Astrocyte (in vitro differentiated cells and primary cell): ENCODE measurements at places on chromosomes 3 and 15. TPM values are rescaled to one million over a fixed set of nuclear protein-coding genes. Genes with fewer than 3 reads are reported as not detected.
A peak's percentile ranks its signal among the peaks of the same experiment; 100 is the strongest.

DNA sequence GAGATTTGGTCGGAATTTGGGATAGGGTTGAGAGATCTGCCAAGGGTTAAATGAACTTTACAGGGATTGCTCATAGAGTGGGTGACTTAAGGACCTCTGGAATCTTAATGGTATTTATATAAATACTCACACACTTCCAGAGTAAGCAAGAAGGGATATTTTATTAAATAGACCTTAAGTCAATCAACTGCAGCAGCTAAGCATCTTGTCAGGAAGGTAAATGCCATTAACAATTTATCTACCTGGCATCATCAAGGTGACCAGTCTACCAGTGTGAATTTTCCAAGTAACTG lies 123.9 kb downstream of the FEZF2 start:
- no peak overlapping the region for H3K4me3 ChIP-seq
- no peak overlapping the region for H3K27ac ChIP-seq
- no peaks in the 10 kb centered on the region for H3K4me1 ChIP-seq
- no peaks in the 10 kb centered on the region for H3K36me3 ChIP-seq
- no peaks in the 10 kb centered on the region for H3K27me3 ChIP-seq

GRCh38 chr3:13142552-13143380 lies 69.5 kb upstream of the IQSEC1 start:
- H3K27me3 ChIP-seq: no peaks in the 10 kb centered on the region
- no peak overlapping the region for H3K4me3 ChIP-seq
- DNase-seq: no peak
- H3K36me3 ChIP-seq: no peaks in the 10 kb centered on the region
- no peak overlapping the region for H3K27ac ChIP-seq

- H3K4me3 ChIP-seq: no peak overlapping the region
- no peaks in the 10 kb centered on the region for H3K4me1 ChIP-seq
- H3K27ac ChIP-seq: no peak overlapping the region
- H3K27me3 ChIP-seq: no peaks in the 10 kb centered on the region
These were observed 22.3 kb downstream of the CSPG5 start for GRCh38 chr3:47556351-47556750.

DNA sequence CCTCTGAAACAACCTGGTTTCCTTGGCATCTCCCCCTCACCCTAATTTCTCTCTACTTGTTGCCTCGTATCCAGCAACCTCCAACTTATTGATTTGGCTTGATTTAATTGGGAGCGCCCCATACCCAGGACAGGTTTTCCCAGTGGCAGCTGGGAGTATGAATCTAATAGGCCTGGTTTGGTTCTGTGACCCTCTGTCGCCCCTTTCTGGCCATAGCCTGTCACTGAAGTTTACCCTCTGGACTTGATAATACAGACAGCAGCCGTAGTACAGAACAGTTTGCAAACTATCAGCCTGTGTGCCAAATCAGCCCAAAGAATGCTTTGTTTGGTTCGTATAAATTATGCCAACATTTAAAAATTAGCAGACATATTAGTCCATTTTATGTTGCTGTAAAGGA lies 525.1 kb upstream of the GOLIM4 start:
- H3K4me1 ChIP-seq: no peaks in the 10 kb centered on the region
- H3K27me3 ChIP-seq: no peaks in the 10 kb centered on the region
- no peak overlapping the region for H3K4me3 ChIP-seq
- no peak overlapping the region for H3K27ac ChIP-seq

DNA sequence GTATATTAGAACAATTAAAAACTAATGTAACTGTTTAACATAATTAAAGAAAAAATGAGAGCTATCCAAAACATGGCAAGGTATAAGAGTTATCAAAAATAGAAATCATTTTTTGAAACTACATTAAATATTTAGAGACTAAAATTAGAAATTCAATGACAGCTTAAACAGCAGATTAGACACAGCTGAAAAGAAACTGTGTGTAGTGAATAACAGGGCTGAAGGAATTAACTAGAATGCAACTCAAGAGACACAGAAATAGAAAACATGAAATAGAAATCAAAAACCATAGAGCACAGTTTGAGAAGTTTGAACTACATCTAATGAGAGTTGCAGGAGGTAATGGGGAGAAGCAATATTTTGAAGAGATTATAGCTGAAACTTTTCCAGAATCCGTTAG lies 59.9 kb upstream of the FBN1 start:
- H3K4me3 ChIP-seq: no peak overlapping the region
- H3K4me1 ChIP-seq: peaks cover 7% of the 10 kb centered on the region
- H3K36me3 ChIP-seq: no peaks in the 10 kb centered on the region
- no peak overlapping the region for H3K27ac ChIP-seq
- H3K27me3 ChIP-seq: no peaks in the 10 kb centered on the region

GRCh38 chr3:42025370-42026138 lies 63.7 kb upstream of the ULK4 start:
- H3K36me3 ChIP-seq: no peaks in the 10 kb centered on the region
- H3K4me3 ChIP-seq: peak overlapping the region; percentile 16
- peak overlapping the region; percentile 95 for H3K27ac ChIP-seq
- H3K27me3 ChIP-seq: no peaks in the 10 kb centered on the region

- H3K4me3 ChIP-seq: no peak overlapping the region
- no peak for DNase-seq
- peaks cover 29% of the 10 kb centered on the region for H3K4me1 ChIP-seq
- no peak overlapping the region for H3K27ac ChIP-seq
These were observed 16.4 kb downstream of the SMAD6 start for GRCh38 chr15:66718220-66718988.

- no peak overlapping the region for H3K27ac ChIP-seq
- H3K27me3 ChIP-seq: peaks cover 9% of the 10 kb centered on the region
- DNase-seq: no peak
These were observed 2.6 kb upstream of the SUSD5 start for GRCh38 chr3:33221241-33221640.

GRCh38 chr15:39154227-39154638 lies 426.6 kb upstream of the THBS1 start:
- no peaks in the 10 kb centered on the region for H3K27me3 ChIP-seq
- no peak overlapping the region for H3K27ac ChIP-seq
- H3K36me3 ChIP-seq: no peaks in the 10 kb centered on the region
- no peaks in the 10 kb centered on the region for H3K4me1 ChIP-seq
- no peak overlapping the region for H3K4me3 ChIP-seq

DNA sequence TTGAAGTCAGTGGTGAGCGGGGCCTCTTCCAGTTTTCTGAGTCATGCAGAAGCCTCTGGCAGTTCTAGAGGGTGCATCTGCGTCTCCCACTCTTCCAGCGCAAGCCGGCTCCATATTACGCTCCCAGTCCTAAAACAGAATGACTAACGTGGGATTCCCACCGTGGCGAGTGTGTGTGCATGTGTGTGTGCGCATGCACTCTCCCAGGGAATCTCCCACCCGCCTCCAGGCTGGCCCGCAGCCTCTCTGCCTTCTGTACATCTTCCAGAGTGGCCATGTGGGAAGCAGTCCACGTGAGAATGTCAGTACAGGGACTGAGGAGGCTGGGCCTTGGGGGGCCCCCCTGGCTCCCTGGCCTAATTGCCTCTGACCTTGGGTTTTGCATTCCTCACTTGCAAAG lies 87.7 kb downstream of the LSM3 start:
- peak; percentile 92 for DNase-seq
- no peak overlapping the region for H3K4me3 ChIP-seq
- no peak overlapping the region for H3K27ac ChIP-seq
- H3K27me3 ChIP-seq: peaks cover 21% of the 10 kb centered on the region
- peaks cover 14% of the 10 kb centered on the region for H3K4me1 ChIP-seq

DNA sequence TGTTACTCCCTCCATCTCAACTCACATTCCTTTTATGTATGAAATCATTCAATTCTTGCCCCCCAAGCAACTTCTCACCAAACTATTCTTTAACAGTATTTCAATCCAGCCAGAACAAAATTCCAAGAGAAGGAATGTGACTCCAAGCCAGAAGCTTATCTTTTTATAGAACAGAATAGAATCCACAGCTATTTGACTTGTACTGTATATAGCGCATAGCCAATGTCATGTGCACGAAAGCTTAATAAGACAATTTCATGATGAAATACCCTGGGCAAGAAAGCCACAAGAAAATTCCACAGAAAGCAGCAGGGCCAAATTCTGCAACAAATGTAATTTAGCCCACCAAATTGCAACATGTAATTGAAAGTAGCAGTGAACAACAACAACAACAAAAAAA lies 127.6 kb upstream of the UBE2E2 start:
- no peak overlapping the region for H3K27ac ChIP-seq
- H3K4me1 ChIP-seq: peaks cover 2% of the 10 kb centered on the region
- H3K36me3 ChIP-seq: no peaks in the 10 kb centered on the region
- DNase-seq: peak; percentile 89
- H3K4me3 ChIP-seq: no peak overlapping the region
- peaks cover 8% of the 10 kb centered on the region for H3K27me3 ChIP-seq

The SCN11A gene
- total RNA-seq: 0.07 and 0.20 TPM in 2 replicates

The TLR9 gene
- 0.25 and 0.36 TPM in 2 replicates for total RNA-seq

The SLC28A1 gene
- not detected in 2 replicates for total RNA-seq

The KBTBD13 gene
- not detected in 2 replicates for total RNA-seq
